ENCODE measurements at places on chromosomes 1 and 21. TPM values are rescaled to one million over a fixed set of nuclear protein-coding genes. Genes with fewer than 3 reads are reported as not detected.
A peak's percentile ranks its signal among the peaks of the same experiment; 100 is the strongest.

DNA sequence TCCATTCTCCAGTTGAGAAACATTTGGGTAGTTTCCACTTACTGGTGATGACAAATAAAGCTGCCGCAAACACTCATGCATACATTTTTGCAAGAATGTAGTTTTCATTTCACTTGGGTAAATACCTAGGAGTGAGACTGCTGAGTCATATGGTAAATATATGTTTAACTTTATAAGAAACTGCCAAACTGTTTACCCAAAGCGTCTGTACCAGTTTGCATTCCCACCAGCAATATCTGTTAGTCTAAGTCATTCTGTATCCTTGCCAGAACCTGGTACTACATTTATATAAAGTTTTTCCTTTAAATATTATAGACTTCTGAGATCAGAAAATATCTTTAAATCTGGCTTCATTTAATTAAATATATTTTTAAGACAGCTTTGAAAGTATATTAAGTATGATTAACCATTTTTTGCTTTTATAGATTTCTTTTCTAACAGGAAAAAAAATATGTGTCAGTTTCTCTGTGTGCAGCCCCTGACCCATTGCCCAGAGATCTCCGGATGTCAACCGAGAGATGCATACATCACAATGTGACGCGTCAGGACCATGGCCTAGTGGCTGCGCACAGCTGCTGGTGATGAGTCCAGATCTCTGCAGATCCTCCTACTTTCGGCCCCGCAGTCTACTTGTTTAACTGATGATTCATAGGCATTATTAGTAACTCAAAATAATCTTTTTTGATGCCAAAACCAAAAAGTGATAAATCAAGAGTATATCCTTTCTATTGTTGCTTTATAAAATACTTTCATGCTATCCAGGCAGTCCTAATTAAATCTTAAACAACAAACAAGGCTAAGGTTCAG, 227.1 kb upstream of the MAP1LC3C start:
- no peak for DNase-seq

- DNase-seq: no peak
Measured at GRCh38 chr1:115118086-115118485, 28.8 kb upstream of the TSPAN2 start.

DNA sequence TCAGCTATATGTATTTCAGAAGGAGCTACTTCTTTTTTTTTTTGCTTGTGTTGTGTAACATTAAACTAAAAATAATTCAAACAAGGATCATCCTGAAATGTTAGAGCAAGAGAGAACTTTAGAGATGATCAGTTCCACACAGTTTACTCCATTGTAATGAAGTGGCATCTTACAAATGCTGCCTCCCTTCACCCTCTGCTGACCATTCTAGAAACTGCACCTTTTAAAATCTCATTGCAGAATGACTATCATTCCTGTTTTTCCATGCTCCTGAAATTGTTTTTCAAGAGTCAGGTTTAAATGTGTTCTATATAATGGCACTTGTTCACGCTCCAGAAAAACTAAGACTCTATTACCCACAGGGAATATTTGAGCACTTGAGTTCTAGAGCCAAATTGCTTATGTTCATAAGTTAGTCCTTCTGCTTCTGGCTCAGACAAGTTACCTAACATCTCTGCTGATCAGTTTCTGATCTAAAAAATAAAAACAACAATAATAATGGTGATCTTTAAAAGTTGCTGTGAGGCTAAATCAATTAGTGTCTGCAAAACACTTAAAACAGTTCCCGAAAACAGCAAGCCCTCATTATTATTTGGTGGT, 21.5 kb upstream of the SLC44A5 start:
- DNase-seq: no peak

GRCh38 chr1:41861535-41862383, 57.0 kb downstream of the HIVEP3 start:
- DNase-seq: no peak

The GBP2 gene
- total RNA-seq: 51.8 TPM

GRCh38 chr1:224168859-224169380, 14.1 kb upstream of the DEGS1 start:
- no peak for DNase-seq

- DNase-seq: no peak
Measured at GRCh38 chr1:40651138-40651857, 14.2 kb downstream of the RIMS3 start.

DNA sequence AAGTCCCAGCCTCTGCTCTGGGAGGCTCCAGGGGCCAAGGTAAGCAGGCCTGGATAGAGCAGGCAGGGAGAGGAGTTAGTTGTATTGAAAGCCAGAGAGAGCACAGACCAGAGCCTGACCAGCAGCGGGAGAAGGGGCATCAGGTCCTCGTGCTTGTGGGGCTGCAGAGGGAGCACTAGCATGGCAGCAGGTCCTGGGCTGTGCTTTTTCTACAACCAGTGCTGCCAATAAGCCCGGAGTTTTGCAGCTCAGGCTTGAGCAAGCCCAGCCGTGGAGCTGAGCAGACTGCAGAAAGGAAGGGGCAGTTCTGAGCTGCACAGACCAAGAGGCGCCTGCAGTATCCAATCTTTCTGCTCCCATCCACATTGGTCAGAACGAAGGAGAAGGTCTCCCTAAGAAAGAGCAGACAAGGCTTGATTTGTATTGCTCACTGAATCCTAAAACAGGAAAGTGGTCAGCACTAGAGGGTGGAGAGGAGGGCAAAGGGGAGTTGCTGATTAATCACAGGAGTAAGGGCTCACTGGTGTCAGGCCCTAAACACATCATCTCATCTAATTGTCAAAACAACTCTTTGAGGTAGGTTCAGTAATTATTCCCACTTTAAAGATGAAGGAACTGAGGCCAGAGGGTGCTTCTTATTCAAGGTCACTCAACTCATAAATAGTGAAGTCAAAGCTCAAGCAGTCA, 2.7 kb downstream of the DENND2D start:
- DNase-seq: no peak

The MRAP gene
- not detected for total RNA-seq

The ADAM30 gene
- not detected for total RNA-seq

DNA sequence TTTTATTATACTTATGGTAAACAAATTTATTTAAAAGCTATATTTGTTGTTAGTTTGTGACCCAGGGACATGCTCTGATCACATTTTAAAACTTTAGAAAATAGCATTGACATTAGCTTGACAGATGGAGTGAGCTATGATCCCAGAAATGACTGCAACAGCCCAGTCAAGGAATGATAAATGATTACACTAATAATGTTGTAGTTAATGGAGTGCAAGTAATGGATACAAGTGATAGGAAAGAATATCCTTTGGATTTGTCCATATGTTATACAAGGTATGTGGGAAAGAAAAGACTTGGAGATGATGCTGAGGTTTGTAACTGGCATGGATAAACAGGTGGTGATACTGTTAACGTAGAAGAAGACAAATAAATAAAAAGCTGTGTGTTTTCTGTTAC, 1908.7 kb downstream of the MRPL39 start:
- no peak for DNase-seq

The MAP1LC3C gene
- 2.9 TPM for total RNA-seq

The CA6 gene
- not detected for total RNA-seq

The ATAD3C gene
- 15.7 TPM for total RNA-seq

DNA sequence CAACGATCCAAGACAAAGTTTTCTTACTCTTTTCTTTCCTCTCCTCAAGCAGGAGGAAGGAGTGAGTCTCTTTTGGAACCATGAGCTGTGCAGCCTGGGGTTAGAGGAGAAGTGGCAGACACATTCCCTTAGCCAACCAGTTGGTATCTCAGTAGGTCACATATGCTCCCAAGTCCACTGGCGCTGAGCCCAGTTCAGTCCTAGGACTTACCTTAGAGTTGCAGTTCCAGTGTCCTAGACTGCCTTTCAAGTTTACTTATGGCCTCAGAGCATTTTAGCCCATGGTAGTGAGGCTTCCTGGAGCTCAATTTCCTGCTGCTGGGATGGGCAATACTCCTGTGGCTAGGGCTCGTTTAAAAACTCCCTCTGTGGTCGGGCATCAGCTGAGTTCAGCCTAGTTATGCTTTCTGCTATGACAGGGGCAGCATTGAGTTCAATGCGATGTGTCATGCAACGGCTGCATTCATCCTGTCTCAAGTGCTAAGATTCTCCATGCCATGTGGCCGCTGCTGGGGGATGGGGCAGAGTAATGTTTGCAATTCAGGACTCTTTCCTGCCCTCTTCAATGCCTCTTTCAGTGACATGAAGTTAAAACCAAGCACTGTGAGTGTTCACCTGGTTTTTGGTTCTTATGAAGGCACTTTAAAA, 103.8 kb downstream of the LRRC7 start:
- no peak for DNase-seq

DNA sequence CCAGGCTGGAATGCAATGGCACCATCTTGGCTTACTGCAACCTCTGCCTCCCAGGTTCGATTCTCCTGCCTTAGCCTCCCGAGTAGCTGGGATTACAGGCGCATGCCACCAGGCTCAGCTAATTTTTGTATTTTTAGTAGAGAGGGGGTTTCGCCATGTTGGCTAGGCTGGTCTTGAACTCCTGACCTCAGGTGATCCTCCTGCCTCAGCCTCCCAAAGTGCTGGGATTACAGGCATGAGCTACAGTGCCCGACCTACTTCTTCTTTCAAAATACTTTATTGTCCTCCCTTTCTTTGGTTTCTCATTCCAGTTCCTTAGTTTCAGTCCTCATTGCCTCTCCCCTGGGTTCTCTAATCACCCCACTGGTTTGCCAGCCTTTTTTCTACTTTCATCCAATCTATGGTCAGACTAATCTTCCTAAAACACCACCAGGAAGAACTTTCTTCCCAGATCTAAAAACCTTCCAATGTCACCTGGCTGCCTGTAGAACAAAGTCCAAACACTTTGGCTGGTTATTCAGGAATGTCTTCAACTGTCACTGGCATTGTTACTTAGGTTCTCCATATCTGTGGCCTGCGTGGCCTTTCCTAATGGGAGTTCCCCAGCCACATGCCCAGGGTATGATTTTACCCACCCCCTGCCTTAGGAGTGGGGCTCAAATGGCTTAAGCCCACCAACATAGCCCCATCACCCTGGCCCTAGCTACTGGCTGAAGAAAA, 29.0 kb upstream of the SLC30A1 start:
- no peak for DNase-seq

The SYPL2 gene
- 3.1 TPM for total RNA-seq

DNA sequence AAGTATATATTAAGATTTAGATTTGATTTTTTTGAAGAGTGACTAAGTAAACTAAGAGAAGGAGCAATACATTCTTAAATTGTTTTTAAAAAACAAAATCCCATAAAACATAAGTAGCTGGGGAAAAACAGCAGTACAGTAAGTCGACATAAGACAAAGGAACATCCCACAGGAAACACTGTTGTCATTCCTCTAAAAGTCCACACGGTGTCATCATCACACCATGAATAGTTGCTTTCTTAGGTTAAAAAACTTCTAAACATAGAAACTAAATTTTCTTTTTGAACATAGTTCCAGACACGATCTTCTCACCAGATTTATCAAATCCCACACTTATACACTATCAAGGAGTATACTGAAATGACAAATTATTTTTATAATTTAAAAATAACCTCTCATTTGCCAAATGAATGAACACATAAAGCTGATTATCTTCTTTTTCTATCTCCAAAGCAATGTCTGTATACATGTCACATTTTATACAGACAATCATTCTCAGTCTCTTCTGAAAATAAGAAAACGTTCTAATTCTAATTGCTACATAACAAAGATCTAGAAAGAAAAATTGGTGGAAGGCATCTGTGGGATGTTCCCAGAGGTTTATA, 15.8 kb downstream of the ODF2L start:
- no peak for DNase-seq

DNA sequence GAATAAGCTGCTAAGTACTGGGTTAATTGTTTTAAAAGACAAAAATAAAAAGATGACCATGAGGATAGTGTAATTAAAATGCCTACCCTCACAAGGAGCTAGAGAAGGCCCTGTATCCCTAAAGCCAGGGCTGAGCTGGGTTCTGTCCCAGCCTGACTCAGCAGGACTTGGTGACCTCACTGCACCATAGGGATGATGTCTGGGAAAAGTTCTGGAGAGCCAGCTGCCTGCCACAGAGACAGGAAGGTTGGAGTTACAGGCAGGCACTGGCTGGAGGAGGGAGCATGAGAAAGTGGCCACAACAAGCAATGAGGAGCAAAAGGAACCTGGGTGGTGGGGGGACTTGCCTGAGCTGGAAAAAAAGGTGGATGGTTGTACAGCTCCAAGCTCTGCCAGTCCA, 5.7 kb upstream of the TNR start:
- DNase-seq: no peak

GRCh38 chr1:40786171-40786994, 2.8 kb downstream of the KCNQ4 start:
- no peak for DNase-seq

DNA sequence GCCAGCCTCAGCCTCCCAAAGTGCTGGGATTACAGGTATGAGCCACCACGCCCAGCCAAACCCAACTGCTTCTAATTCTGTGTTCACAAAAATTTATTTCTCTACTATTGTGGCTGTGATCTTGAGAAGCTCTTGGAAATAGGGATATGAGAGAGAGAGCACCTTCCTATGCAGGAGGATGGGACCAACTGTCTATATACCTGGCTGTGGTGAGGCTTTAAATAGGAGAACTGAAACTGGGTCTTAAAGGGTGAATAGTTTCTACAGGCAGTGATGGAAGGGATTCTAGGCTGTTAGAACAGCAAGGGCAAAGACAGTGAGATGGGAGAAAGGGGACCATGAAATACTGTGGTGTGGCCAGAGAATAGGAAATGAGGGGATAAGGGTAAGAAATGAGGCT, 8.3 kb upstream of the PTCH2 start:
- no peak for DNase-seq

- peak; percentile 5 for DNase-seq
Measured at GRCh38 chr1:153349363-153350320, 1.0 kb upstream of the PGLYRP4 start.

DNA sequence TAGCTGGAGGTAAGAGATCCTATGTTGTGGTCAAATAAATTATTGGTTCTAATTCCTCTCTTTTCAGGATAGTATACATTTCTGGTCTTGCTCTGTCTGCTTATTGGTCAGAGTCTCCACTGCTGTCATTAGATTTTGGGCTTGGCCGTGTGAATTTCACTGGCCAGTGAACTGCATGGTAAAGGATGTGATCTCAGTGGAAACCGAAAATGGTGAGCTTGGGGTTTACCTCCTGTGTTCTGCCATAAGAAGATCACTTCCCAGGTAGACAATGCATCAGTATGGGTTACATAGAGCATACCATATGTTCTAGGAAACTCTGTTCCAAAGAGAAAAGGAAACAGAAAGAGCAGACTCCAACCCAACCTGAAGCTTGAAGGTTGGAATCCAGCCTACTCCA, 1123.3 kb upstream of the B3GALT2 start:
- no peak for DNase-seq

DNA sequence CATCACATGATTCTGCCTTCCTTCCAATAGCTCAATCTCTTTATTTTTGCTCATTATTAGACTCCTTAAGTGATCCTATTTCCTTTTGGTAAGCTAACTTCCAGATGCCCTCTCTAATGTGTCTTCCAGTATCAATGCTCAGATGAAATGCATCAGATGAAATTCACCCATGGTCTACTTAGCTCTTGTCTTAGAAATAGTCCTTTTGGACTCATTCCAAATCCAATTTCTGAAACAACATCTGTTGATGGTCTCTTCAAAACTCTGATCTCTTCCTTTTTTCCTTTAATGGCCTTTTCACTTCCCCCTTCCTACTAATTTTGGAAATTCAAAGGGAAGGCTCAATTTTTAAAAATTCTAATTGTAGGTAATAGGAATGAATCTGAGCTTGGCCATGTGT, 81.1 kb upstream of the GREM2 start:
- no peak for DNase-seq

All from upper lobe of left lung (tissue), 6 donors.